ENCODE measurements at places on chromosomes 16 and 17. TPM values are rescaled to one million over a fixed set of nuclear protein-coding genes. Genes with fewer than 3 reads are reported as not detected.

DNA sequence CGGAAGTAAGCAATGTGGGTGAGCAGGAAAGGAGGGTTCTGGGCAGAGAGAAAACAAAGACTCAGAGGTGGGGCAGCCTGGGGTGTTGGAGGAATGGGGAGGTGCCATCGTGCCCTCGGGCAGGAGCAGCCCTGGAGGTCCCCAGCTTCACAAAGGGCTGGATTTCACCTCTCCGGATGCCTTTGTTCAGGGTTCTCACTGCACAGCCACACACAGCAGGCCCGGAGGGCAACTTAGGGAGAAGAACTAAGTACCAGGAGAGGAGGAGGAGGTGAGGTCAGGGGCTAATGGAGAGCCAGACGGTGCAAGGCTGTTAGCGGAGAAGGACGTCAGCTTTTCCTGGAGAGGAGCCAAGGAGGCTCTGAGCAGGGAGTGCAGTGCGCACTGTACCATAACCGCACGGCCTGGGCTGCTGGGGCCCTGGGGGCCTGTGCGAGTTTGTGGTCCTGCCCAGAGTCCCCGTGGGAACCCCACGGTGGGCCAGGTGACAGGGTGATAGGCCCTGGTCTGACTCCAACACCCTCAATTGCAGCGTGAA lies 9.3 kb downstream of the ARRB2 start:
- no peak for DNase-seq

DNA sequence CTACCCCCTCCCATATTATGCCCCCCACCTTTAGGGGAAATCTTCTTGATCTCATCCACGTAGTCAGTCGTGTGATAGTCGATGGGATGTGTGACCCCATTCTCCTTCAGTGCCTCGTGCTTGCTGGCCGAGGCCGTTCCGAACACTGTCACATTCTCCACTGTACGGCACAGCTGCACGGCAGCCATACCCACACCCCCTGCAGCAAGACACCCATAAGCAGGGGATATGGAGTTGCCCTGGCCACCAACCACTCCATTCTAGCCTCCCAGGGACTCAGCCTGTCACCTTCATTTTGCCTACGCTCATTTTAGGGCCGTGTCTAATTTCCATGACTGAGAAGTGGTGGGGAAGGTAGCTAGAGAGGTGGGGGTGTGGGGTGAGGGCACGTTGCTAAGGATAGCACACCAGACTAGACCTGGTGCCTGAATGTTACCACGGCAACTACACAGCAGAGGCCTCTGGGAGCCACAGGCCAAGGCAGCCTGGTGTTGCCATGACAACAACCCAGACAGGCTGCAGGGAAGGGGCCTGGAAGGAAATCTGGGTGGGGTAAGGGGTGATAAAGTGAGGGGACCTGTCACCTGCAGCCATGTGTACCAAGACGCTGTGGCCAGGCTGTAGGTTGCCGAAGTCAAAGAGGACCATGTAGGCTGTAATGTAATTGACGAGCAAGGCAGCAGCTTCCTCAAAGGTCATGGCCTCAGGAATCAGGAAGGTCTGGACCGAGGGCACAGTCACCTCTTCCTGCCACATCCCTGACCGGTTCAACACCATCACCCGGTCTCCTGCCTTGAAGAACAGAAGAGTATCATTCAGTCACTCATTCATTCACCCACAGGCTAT lies 4.0 kb downstream of the VAT1 start:
- DNase-seq, result peak; percentile 10

DNA sequence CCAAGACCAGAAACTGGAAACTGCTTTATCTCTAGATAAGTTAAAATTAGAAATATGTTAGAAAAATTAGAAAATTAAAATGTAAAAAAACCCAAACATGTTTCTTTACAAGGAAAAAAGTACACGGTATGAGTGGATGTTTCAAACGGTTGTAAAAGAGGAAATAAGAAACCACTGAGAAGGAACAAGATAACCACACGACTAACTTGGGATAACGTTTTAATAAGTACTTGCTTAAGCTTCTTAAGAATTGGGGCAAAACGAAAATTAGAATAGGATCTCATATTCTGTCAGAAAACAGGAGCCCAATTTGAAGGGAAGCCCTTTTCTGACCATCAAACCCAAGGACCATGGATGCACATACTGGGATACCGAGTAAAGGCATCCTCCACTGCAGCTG lies 31.0 kb downstream of the MBTPS1 start:
- peak; percentile 57 for DNase-seq

DNA sequence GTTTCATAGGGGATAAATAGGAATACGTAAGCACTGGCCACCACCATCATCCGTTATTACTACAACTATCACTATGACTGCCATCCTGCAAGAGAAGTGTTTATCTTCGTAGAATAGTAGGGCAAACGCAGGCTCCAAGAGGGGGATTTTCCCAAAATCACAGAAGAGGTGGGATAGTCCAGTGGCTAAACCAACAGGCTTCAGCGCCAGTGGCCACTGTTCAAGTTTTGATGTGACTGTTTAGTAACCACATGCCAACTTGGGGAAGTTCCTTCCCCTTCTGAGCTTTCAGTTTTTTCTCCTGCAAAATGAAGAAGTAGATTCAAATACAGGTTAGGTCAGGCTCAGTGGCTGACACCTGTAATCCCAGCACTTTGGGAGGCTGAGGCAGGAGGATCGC lies 60.7 kb upstream of the GRIN2A start:
- peak; percentile 37 for DNase-seq

DNA sequence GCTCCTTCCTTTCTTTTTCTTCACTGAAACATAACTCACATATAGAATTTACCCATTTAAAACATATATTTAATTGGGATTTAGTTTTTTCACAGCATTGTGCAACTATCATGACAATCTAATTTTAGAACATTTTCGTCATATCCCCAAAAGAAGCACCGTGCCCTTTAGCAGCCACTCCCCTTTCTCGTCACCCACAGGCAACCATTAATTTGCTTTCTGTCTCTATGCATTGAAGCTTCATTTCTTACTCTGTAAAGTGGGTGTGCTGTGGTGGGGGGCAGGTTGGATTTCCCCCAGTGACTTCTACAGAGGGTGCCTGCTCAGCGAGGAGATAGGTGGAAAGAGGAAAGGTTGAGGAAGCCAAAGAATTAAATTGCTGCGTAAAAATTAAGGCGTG lies 35.8 kb downstream of the MRC2 start:
- DNase-seq, result no peak

DNA sequence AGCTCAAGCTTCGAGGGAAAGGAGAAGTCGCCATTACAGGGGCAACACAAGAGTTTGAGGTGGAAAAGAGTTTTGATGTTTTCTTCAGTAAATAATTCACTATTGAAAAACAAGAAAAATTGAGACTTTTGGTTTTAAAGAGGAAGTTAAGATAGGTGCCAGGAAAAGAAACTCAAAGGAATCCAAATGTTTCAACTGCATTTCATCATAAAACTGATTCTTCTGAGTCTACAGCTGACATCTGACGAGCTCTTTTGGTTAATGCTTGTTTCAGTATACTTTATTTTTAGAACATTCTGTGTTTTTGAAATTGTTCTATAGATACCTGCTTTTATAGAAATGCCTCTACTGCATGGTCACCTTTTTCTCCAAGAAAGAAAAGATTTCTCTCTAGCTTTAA lies 54.0 kb downstream of the ERN1 start:
- no peak for DNase-seq

GRCh38 chr16:10206215-10206614 lies 24.0 kb upstream of the GRIN2A start:
- no peak for DNase-seq

GRCh38 chr16:51757124-51757470 lies 606.0 kb upstream of the SALL1 start:
- DNase-seq, result no peak

The MT1E gene
- total RNA-seq, result not detected
